ENCODE measurements at places on chromosomes 6 and 20.

DNA sequence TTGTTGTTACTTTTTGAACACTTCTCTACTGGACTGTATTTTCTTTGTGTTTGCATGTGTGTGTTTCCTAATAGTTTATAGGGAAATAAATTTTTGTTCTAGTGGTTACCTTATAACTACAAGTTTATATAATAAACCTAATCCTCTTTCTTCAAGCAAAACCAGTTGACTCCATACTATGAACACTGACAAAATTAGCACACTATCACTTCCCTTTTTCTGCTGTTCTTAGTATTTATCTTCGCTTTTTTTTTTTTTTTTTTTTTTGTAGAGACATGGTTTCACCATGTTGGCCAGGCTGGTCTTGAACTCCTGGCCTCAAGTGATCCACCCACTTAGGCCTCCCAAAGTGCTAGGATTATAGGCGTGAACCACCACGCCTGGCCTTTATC is 25.0 kb upstream of the C6orf62 start:
- no peak for DNase-seq

DNA sequence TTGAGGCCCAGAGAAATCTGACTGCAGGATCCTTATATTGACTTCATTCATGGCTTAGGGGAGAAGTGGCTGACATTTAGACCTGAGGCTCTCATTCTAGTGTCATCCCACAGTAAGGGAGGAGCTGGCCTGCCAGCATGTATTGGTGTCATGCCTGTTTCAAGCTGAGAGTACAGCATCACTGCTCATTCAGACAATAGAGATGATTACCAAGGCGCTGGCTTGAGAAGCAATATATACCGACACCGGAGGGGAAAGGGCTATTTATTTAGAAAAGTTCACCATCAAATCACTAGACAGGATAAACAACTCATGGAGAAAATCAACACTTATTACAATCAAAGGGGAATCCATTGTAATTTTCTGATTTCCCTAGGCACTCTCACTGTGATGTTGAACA is 84.4 kb upstream of the HDAC2 start:
- no peak for DNase-seq

- no peak for DNase-seq
Measured at GRCh38 chr6:109793792-109794191, 102.7 kb downstream of the FIG4 start.

- no peak for DNase-seq
Measured at GRCh38 chr6:29968130-29968529, 25.8 kb downstream of the HLA-A start.

- DNase-seq = no peak
Measured at GRCh38 chr6:132275066-132275970, 126.0 kb downstream of the MOXD1 start.

GRCh38 chr6:8149350-8149749 is 47.0 kb upstream of the EEF1E1 start:
- no peak for DNase-seq

- no peak for DNase-seq
Measured at GRCh38 chr6:121510568-121511177, 75.2 kb downstream of the GJA1 start.

- DNase-seq = no peak
Measured at GRCh38 chr6:89581689-89582088, 56.9 kb downstream of the LYRM2 start.

- no peak for DNase-seq
Measured at GRCh38 chr6:1496836-1497760, 107.7 kb downstream of the FOXF2 start.

DNA sequence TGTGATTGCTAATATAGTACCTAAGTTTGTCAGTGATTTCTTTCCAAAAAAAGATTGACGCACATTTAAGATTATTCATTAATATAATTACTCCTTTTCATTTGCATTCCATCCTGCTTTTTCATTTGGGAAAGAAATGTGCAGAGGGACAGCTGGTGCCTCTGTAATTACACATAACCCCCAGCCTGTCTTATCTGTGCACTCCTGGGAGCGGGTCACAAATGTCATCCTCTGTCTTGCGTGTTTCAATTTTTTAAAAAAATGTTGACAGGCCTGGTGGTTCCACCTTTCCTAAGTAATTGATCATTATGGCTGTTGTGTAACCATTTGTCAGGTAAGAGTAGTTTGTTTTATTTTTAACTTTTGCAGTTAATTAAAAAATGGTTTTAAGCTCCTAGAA is 92.7 kb downstream of the SLX4IP start:
- DNase-seq = no peak

- DNase-seq = no peak
Measured at GRCh38 chr6:53395986-53396385, 47.2 kb upstream of the ELOVL5 start.

GRCh38 chr20:19964289-19965265 is 52.6 kb upstream of the NAA20 start:
- DNase-seq = no peak

GRCh38 chr20:20000211-20000968 is 16.8 kb upstream of the NAA20 start:
- DNase-seq = no peak

GRCh38 chr20:64131406-64131805 is 24.0 kb upstream of the NPBWR2 start:
- no peak for DNase-seq

DNA sequence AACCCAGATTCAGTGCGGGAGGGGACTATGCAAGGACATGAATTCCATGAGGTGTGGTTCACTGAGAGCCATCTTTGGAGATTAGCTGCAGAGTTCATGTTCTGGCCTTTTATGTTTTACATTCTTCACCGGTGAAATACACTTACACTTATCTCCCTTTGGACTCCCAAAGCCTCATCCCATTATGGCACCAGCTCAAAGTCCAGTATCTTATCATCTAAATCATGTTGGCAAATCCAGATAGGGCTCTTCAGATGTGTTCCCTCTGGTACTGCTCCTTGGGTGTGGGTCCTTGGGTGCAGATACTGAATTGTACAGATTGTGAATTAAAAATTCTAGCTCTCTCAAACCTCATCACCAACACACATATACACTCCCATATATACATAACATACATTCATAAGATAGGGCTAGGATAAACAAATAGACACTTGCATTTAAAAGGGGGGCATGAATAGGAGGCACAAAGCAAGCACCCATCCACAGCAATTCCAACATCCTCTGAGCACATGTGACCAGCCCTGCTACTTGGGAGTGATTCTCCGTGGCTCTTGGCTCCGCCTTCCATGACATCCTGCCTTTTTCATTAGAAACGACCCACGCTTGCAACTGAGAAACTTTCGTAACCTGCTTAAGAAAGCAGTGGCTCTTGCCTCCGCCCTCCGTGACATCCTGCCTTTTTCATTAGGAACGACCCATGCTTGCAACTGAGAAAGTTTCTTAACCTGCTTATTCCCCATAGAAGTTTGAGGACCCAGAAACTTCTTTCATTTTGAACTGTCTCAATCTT is 53.6 kb upstream of the LRRC1 start:
- DNase-seq = peak; percentile 50

- no peak for DNase-seq
Measured at GRCh38 chr6:5898563-5898962, 108.2 kb downstream of the NRN1 start.

- DNase-seq = no peak
Measured at GRCh38 chr6:6984585-6985366, 123.0 kb upstream of the RREB1 start.

DNA sequence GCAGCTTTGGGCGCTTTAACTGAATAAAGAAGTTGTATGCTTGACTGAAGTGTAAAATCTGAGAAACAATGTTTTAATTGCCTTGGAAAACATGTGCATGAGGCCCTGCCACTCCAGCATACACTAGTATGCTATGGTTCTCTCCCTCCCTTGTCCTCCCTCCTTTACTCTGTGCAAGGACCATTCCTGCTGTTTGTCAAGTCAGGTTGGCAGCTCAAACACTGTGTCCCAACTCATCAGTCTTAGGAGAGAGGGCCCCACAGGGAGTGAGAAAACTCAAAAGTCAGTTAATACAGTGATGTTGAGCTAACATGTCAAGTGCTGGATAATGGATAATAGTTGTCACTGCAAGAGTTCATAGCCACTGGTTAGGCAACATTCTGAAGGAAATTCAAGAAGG is 543.6 kb downstream of the GRIK2 start:
- DNase-seq = no peak

DNA sequence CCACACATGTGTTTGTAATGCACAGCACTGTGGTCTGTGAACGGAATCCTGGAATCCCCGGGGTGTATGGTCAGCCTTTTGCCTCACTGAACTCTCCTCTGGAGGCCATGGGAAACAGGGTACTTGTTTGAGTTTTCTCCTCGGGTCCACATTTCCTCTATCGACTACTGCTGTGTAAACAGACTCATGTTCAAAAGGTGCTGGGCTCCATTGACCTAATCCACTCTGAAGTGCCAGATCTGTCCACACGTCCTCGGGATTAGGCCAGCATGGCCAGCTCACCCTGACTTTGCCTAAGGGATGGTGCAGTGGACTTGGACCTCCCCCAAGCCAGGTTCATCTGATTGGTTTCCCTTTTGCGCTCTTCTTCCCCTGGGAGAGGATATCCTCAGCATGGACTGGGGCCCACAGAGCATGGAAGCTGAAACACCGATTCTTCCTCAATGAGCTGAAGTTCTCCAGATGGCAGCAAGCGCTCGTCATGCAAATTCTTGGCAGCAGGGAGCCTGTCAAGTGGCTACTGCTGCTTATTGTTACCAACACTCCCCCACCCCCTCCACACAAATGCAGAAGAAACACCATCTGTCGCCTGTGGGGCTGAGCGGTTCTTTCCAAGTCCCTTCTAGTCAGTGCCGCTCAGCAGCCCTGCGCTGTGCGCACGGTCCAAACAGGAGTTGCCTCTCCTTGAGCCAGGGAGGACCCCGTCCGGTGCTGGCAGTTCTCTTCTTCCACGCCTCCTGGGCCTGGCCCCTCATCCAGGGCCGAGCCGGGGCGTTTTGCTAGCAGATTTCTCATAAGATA is 292.6 kb upstream of the MARCKS start:
- peak; percentile 94 for DNase-seq

- DNase-seq = no peak
Measured at GRCh38 chr6:35065441-35065800, 75.7 kb downstream of the TCP11 start.

- DNase-seq = no peak
Measured at GRCh38 chr6:56850626-56851025, 104.3 kb upstream of the BEND6 start.

- DNase-seq = no peak
Measured at GRCh38 chr6:107582086-107582485, 92.2 kb downstream of the SOBP start.

- no peak for DNase-seq
Measured at GRCh38 chr6:257774-258173, 34.5 kb upstream of the DUSP22 start.

- DNase-seq = no peak
Measured at GRCh38 chr6:151627689-151628444, 134.1 kb downstream of the CCDC170 start.

- DNase-seq = no peak
Measured at GRCh38 chr6:32073101-32073500, 34.9 kb downstream of the CYP21A2 start.

- DNase-seq = no peak
Measured at GRCh38 chr20:34748709-34749108, 44.6 kb downstream of the TP53INP2 start.

DNA sequence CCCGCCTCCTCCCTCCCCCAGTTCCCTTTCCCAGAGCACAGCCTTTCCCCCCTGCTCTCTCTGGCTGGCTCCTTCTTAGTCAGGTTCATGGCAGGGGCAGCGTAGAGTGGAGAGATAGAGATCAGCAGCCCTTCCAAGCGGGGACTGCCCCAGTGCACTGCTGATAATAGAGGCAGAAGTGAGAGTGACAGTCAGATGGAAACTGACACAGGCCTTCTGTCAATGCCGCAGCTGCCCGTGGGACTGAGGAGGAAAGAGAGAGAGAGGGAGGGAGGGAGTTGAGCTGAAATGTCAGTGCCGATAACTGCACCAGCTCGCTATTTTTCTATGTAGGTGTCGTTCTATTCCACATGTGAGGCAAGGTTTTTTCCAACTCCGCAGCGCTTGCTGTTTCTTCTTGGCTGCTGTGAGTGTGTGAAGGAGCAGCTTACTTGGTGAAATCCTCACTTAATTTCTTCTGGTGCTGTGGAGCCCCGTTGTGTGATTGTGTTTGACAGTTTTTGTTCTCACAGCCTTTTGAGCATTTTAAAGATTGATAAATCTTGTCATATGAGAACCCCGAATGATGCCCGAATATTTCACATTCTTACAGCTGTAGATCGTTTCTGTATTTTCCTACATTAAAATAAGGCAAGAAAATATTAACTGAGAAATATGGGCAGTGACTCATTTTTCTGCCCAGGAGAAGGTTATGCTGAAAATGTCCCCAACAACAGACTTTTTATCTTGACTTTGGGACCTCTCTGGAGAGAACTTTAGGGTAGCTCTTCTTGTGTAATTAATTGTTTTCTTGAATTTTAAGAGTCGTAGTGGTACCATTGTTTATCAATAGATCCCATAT is 386.4 kb upstream of the MMS22L start:
- no peak for DNase-seq

DNA sequence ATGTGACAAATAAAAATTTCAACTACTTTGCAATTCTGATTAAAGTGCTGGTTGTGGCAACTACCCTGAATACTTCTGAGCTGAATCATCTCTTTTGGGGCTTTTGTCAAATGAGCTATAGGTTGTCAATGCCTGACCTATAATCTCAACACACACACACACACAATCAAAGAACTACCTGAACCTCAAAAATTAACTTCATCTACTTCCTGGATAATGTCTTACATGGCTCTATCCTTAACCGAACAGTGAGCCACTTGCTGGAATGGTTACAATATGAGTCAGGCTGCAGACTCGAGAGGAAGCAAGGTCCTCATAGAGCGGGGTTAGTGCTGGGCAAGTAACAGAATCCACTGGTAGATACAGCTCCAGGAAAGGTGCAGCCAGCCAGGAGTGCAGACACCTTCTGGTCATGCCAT is 70.6 kb upstream of the DST start:
- DNase-seq = no peak

GRCh38 chr6:135936606-135937005 is 85.1 kb downstream of the PDE7B start:
- no peak for DNase-seq

DNA sequence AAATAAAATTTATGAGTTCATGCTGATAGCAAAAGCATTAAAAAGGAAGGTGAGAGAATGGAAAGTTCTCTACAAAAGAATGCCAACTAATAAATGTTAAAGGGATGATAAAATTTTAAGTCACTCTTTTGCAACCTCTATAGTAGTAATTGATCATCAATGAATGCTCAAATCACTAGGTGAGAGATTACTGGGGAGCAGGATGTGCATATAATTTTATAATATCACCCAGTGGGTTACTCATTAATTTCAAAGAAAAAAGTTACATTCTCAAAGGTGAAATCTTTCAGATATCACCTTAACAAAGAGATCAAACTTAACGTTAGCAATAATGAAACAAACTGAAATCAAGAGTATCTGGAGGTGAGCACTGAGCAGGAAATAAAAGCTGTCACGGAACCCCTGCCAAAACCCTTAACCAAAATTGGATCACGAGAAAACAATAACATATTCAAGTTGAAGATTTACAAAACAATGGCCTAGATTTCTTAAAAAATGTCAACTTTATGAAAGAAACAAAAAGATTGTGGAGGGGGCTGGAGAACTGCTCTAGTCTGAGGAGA is 45.5 kb upstream of the TMEM244 start:
- no peak for DNase-seq

GRCh38 chr6:143205131-143205535 is 144.4 kb downstream of the AIG1 start:
- no peak for DNase-seq
